ENCODE measurements at places on chromosomes 5 and 9. TPM values are rescaled to one million over a fixed set of nuclear protein-coding genes. Genes with fewer than 3 reads are reported as not detected.

GRCh38 chr5:110623874-110624273 is 102.6 kb downstream of the TMEM232 start:
- DNase-seq = no peak

Gene CER1
- total RNA-seq = not detected

GRCh38 chr9:107046692-107047091 is 183.7 kb downstream of the ZNF462 start:
- DNase-seq = no peak

Gene TXNDC8
- not detected for total RNA-seq

Gene C9orf153
- total RNA-seq = not detected

DNA sequence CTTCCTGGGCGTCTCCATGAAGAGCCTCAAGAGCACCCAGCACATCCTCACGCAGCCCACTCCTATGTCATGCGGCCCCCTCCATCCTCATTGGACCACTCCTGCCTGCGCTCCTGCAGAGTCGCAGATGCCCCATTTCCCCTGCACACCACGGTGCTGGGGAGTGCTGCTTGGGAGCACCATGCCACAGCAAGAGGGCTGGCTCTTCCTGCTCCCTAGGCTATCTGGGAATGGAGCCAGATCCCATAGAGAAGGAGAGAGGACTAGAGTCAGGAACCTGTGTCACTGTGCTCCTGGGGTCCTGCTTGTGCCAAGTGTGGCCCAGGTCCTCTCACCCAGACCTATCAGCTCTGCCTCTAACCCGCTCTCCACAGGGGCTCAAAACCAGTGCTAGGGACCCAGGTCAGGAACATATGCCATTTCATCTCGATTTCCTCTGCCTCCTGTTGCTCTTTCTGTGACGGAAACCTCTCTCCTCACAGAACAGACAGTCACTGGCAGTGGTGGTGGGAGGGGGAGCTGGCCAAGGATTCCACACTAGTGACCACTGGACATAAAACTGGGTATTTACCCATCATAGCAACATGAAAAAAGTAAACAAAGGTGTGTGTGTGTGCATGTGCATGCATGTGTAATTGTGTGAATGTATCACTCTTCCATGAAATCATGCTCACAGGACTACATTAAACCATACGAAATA is 178.4 kb downstream of the TTLL11 start:
- DNase-seq = no peak

DNA sequence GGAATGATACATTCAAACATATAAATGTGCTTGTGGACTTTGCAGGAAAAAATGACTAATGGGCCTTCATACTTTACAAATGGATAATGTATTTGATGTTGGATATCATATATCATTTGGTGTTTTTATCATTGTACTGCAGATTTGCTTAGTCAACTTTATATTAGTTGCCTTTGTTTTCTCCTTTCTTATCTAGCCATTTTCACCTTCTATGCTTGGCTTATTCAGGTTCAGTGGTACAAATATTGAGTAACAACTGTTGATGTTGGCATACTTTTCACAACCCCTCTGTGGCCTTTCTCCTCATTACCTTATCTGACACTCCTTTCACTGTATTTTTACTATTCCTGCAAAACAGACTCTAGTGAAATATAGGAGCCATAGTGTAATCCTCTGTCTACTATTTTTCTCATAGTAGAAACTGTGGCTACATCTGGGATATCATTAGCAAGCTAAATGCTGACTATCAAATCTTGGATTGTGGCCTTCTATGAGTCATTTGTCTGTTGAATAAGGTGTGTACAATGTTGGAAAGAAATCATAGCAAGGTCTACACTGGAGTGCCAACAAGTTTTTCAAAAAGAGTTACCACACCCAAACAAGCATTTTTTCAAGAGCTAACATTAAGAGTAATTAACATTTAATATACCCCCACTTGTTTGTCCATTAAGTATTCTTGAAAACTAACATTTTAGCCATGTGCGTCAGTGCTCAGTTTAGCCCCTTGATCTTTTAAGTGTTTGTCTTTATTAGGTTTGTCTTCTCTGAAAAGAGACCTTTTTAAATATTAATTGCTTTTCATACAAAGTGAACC is 330.1 kb downstream of the ADGRV1 start:
- peak; percentile 93 for DNase-seq

DNA sequence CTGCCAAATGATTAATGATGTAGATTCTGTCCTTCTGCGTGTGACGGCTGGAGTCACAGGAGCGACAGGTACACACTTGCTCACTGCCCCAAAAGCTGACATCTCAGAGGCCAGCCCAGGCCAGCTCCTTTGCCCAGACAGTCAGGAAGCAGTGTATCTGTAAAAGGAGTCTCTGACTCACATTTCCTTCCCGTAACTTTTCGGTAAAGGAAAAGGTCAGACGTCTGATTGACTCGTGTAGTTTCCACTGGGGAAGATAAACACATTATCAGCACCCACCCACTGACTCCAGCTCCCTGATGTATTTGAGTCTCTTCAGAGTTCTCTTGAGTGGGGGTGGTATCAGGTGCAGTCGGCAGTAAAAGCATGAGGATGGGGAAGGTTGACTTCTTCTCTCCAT is 64.4 kb upstream of the WWC1 start:
- DNase-seq = no peak

Gene RFX3
- total RNA-seq = 1.6 TPM

DNA sequence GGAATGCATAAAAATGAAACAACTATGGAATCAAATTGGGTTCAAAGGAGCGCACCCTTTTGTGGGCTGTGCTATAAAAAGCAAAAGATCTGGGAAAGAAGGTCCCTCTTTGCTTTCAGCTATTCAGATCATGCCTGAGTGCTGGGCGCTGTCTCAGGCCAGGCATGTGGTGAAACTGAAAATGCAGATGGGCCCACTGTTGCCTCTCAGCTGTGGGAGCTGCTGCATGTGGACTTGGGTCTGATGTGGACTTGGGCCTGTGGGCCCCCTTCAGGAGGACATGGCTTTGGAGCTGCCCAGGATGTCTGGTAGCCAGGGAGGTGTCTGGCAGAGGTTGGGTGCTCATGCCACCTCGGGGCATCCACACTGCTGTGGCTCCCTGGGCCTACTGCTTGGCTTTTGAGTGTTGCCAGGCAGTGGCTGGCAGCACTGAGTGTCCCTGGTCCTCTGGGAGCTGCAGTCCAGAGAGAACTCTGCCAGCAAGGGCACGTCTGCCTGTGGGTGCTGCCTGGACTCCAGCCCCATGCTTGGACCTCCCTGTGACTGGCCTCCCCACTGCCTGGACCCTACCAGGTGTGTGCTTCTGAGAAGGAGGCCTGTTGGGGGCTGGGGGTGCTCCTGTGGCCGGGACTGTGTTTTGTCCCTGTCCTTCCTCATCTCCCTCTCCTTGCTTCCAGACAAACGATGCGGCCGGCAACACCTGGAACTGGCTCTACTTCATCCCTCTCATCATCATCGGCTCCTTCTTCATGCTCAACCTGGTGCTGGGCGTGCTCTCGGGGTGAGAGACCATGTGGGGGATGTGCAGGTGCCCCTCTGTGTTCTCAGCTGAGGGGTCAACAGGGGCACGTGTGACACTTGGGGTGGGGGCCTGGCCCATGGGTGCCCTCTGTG is 74.3 kb downstream of the CACNA1B start:
- DNase-seq = no peak

DNA sequence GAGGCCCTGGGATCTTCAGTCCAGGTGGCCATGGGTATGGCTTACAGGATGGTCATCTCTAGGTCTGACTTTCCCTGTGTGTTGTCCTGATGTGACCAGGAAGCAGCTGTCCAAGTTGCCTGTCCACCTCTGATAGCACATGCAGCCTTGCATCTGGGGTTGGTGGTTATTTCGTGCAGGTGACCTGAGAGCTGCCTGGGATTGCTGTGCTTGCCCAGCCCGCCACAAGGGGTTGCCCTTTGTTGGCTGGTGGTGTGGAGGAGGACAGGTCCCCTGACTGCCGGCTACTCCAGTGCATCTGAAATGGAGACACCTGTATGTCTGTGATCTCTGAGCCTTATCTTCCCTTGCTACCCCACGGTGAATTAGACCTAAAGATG is 212.6 kb downstream of the ARHGAP26 start:
- no peak for DNase-seq

DNA sequence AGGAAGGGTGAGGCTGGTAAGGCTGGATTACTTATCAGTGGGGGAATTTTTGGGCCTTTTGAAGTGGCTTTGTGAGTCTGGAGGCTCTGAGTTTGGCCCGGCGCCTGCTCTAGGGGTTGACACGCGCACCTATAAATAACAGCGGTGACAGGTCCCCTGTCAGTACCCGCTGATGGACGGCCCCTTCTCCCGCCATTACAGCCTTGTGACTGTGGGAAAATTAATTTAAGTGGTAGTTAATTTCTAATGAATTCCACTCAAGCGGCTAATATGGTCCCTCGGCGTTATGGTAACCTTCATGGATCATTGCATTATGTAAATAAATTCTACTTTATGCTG is 16.5 kb downstream of the MRPL36 start:
- peak; percentile 75 for DNase-seq

DNA sequence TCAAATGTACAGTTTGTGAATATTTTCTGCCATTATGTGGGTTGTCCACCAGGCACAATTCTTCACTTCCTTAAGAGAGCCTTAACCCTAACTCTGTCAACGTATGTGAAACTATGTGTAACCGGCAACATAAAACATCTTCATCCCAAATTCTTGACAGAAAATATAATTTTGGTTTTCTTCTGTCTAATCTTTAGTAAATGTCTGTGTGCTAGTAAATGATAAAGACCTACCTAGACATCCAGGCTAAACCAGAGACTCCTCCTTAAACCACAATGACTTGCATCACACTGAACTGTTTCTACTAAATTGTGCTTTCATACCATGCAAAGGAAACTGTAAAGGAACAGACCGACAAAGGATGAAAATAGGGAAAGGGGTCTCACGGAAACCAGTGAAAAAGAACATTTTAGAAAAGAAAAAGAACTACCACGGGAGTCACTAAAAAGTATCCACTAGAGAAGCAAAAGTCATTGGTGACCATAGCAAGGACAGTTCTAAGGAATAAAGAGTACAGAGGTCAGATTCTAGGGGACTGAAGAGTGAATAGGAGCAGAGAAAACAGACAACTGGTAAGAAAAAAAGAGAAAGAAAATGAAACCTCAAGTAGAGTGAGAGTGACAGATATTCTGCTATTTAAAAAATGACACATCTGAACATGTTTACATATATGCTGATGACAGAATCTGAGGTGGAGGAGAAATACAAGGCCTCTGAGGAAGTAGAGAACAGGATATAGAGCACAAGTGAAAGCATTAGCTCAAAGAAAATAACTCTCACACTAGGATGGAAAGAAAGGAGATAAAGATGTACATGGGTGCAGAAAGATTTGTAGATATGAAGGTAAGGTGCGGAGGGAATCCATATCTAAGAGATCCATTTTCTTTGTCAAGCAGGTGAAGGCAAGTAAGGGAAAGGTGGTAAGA is 49.4 kb downstream of the FNIP1 start:
- DNase-seq = peak; percentile 44

Gene FIBCD1
- 0.52 TPM for total RNA-seq

GRCh38 chr5:161312882-161313281 is 233.6 kb downstream of the GABRB2 start:
- DNase-seq = no peak

Gene LRRC19
- total RNA-seq = not detected

DNA sequence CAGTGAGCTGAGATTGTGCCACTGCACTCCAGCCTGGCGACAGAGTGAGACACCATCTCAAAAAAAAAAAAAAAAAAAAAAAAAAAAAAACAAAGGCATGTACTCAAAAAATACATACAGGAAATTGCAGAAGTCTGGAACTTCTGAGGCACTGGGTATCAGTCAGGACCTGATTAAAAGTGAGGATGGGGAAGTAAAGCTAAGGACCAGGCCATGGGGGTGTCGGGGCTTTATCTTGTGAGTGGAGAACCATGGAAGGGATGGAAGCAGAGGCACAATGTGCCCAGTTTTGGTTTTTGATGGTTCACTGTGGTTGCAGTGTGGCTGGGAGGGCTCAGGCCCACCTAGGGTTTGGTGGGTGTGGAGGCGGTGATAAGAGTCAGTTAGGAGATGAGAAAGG is 212.7 kb upstream of the PIK3R1 start:
- DNase-seq = no peak

- DNase-seq = peak; percentile 43
Measured at GRCh38 chr5:116303340-116303739, 218.5 kb downstream of the COMMD10 start.

Gene TMC1
- total RNA-seq = 0.15 TPM

DNA sequence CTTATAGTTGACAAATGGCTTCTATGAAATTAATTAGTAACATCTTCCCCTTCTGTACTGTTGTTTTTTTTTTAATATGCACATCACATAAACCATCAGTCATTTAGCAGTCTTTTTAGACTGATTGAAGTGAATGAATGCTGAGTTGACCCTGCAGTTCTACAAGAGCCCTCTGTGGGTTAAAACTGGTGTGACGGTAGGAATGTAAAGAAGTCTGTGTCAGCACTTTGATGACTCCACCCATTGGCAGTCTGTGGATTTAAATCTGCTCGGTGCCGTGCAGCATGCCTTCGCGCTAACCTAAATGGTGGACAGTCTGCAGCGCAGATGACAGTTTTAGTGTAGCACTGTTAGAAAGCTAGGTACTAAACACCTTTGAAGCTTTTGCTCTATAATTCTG is 3.1 kb downstream of the GTF3C4 start:
- peak; percentile 33 for DNase-seq

DNA sequence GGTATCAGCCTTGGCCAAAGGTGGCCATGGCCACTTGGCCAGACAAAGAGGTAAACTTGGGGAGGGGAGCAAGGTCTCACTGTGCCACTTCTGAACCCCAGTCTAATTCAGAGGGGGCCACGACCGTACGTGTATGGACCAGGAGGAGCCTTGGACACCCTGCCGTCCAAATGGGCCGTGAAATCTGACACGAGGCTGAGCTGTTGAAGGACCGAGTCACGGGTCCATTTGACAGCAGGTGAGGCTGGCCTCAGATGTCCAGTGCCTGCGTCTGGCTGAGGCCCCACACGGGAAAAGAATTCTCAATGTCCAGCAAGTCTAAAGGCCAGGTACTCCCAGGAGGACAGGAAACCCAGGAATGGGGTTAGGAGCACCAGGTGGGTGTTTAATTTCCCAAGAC is 17.7 kb downstream of the CMBL start:
- DNase-seq = no peak

Gene IL33
- total RNA-seq = 0.35 TPM

Gene FOXD4L4
- 0.20 TPM for total RNA-seq

Gene ACOT12
- 0.10 TPM for total RNA-seq

DNA sequence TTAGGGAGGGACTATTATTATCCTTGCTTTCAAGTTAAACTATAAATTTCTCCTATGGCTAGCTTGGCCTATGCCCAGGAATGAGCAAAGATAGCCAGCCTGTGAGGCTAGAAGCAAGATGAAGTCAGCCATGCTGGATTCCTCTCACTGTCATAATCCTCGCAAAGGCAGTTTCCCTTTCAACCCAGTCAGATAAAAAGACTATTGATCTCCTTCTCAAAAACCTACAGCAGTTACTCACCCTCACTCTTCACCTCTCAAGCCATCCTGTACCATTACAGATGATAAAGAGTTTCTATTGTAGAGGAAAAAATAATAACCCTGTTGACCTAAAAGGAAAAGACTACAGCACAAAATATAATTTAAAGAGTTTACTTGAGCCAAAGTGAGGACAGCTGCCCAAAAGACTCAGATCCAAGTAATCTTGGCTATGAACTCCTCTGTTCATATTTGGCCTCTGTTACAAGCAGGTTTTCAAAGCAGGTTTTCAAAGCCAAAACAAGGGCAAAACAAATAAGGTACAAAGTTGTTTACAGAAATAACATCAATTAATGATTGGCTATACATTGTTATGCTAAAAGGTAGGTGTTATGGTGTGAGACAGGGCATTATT is 41.7 kb downstream of the KCNV2 start:
- DNase-seq = no peak

- no peak for DNase-seq
Measured at GRCh38 chr5:45622365-45622764, 73.8 kb downstream of the HCN1 start.

Data from renal cortical epithelial cell (primary cell).